CD8-positive, alpha-beta memory T cell (primary cell): ENCODE measurements at places on chromosomes 1 and 21.

DNA sequence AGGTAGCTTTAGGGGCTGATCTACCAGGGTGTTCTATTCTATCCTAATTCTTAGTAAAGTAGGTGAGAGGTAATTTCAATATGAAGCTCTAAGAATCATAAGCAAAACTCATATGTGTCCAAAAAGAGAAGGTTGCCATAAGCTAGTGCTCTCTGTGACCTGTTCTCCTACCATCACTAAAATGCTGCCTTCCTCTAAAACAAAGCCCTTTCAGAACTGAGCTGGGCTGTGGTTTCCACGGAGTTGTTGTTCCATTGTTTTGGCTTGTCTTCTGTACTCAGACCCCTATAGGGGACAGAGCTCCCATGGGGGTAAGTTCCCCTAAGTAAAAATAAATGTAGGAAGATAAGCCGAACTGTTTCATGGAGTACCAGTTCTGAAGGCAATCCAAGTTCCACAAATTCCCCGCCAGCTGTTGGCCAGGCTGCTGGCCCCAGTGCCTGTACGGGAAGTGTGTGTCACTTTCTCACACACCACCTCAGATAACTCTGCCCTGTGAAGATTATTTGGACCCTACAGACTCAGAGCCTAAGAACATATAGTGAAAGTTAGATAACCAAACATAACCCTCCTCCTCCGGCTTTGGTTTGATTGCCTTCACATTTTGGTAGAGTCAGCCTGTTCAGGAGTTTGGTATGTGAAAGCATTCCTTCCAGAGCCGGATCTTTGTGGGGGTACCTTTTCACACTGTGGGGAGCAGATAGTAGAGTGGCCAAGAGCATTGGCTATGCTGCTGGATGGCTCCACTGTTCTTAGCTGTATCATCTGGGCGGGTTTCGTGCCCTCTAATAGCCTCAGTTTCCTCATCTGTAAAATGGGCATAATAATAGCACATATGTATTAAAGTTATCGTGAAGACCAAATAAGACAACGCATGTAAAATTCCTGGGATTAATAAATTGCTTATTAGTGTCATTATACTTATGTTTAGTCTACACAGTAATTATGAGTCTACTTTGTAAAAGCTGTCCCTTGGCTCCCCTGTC, 10.8 kb downstream of the DPT start:
- DNase-seq, result no peak

DNA sequence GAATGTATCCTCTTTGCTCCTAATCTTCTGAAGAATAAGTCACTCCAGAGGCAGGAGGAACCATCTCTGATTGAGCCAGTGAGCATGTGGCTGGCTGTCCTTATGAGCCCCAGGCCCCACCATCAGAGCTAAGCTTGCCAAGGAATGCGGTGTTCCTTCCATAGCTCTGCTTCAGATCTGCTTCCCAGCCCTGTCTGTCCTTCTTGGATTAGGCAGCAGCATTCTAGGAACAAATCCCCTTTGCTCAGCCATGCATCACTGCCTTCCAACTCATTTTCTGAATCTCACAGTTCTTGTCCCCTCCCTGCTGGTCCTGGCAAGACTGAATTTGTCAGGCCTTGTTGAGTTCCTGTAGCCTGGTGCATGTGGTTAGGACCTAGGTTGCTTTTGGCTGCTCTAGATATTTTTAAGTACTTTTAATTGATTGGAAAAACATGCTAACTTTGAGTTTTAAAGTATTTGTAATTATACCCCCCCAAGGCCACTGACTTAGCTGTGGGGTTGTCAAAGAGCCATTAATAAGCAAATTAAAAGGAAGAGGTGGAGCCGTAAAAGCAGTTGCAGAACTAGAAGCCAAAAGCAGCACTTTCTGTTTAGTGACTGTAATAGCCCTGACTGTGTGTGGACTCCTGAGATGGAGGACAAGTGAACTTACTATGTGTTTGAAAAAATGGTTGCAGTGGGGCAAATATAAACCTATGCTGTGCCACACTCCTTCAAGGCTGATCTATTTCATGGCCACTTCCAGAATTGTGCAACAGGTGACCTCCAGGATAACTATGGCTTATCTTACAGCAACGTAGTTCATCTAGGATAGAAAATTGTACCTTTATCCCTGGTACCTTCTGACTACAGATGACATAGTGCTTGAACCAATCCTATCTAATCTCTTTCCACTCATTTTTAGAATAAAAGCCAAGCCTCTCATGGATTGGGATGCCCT, 61.3 kb upstream of the BACH1 start:
- DNase-seq, result no peak

- DNase-seq, result no peak
Measured at GRCh38 chr1:61851849-61852669, 109.8 kb downstream of the PATJ start.

DNA sequence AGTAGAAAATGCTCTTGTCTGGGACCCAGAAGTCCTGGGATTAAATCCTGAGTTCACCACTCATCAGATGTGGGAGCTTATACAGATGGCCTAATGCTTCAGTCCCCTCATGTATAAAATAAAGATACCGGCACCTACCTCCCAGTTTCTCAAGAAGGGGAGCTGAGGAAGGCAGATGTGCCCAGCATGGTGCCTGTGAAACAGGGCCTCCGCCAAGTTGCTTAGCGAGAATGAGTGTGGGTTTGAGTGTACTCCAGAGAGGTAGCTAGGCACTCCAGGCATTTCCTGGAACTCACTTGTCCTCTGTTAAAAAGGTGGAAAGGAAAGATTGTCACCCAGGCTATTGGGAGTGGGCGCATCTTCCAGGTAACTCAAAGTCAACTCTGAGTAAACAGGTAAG, 37.8 kb downstream of the IER5 start:
- no peak for DNase-seq

DNA sequence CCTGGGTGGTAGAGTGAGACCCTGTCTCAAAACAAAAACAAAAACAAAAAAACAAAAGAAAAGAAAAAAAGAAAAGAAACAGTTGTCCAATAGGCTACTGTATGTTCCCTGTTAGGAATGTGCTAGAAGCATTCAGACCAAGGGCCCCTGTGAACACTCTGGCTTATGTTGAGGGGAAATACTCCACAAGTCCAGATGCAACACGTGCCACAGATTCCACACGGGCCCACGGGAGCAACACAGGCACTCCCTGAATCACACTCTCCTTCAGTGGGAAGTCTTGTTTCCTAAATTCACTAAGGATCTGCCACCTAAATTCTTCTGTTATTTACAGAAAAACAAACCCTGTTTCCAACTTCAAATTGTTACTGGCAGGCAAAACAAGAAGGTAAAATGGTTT, 291.1 kb downstream of the PCP4 start:
- no peak for DNase-seq

DNA sequence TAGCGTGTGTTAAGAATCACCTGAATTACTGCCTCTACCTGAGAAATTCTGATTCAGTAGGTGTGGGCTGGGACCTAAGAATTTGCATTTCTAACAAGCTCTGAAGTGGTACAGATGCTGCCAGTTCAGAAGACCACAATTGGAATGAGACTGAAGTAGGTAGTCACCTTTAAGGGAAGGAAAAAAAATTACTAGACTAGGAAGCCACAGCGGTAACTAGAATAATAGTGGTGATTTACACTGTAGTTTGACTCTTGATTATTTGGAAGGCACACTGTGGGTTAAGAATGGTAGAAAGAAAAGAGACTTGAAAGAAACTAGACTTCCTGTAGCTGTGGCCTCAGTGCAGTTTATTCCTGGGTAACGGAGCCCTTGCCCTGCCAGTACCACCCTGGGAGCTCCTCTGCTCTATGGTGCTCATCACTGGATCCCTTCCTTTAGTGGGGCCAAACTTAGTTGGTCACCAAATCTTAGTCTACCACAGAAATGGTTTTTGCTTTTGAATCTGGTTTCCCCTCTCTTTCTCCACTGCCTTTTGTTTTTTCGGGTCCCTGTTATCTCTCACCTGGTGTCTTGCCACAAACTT, 43.6 kb downstream of the ARID1A start:
- peak; percentile 49 for DNase-seq

- DNase-seq, result no peak
Measured at GRCh38 chr1:88104236-88104635, 579.8 kb upstream of the PKN2 start.

- no peak for DNase-seq
Measured at GRCh38 chr1:199132006-199132405, 493.2 kb downstream of the PTPRC start.

- no peak for DNase-seq
Measured at GRCh38 chr1:58629031-58629462, 52.0 kb upstream of the TACSTD2 start.

GRCh38 chr1:221837896-221838295, 96.0 kb upstream of the DUSP10 start:
- peak; percentile 20 for DNase-seq

- DNase-seq, result no peak
Measured at GRCh38 chr1:185716095-185716494, 18.1 kb upstream of the HMCN1 start.

GRCh38 chr1:167695147-167695546, 26.6 kb upstream of the MPZL1 start:
- DNase-seq, result no peak

GRCh38 chr1:42282867-42283583, 52.0 kb downstream of the FOXJ3 start:
- DNase-seq, result no peak

DNA sequence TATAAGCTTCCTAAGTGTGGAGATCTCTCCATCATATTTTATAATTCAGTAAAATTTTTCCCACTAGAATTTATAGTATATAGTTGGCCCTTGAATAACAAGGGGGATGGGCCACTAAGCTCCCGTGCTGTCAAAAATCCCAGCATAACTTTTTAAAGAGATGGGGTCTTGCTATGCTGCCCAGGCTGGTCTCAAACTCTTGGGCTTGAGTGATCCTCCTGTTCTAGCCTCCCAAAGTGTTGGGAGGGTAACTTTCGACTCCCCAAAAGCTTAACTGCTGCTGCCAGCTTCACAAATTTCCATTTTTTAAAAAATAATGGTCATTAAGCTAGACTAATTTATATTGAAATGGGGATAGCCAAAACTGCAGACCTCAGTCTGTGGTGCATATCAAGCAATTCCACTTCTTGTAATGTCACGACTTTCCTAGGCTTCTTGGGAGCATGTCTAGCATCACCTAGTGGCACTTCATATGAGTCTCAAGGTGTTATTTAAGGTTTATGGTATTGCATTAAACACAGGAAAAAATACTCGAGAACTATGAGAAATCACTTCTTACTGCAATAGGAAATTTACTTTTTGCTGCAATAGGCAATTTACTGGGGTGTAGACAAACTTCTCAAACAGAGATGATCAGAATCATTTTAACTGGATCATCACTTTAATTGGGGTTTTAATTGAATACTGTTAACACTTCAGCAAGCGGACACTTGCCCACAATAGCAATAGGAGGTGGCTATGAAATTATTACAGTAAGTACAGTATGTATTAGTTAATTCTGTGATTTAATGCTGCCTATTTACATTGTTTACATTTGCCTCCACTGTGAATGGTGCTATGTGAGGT, 19.3 kb upstream of the ACTA1 start:
- DNase-seq, result no peak
